ENCODE measurements at places on chromosomes 4 and X.

GRCh38 chrX:25015486-25016360 is at the start of gene ARX:
ARX (minus strand) TSS chrX:25015965; CDS start chrX:25015737, 228 bp downstream.
- DNase-seq, result no peak

GRCh38 chr4:106095408-106095807 is 200.1 kb downstream of the NPNT start:
- DNase-seq, result no peak

DNA sequence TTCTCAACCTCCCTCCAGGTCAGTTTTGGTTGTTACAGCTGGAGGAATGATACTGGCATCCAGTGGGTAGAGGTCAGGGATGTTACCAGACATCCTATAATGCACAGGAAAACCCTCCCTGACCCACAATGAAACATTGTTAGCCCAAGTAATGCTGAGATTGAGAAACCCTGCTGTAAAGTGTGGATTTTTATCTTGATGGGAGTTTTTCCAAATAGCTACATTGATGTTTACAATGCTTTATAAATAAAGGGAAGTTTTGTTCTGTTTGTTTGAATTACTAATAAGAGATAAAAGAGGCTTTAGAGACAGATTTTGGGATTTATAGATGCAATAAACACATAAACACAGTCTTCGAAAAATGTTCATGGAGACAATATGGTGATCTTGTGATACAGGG is 194.0 kb upstream of the NUDT6 start:
- no peak for DNase-seq

GRCh38 chrX:46642145-46642544 is 68.6 kb downstream of the CHST7 start:
- peak; percentile 8 for DNase-seq

GRCh38 chr4:77636902-77637301 is 31.3 kb downstream of the CXCL13 start:
- DNase-seq, result no peak

DNA sequence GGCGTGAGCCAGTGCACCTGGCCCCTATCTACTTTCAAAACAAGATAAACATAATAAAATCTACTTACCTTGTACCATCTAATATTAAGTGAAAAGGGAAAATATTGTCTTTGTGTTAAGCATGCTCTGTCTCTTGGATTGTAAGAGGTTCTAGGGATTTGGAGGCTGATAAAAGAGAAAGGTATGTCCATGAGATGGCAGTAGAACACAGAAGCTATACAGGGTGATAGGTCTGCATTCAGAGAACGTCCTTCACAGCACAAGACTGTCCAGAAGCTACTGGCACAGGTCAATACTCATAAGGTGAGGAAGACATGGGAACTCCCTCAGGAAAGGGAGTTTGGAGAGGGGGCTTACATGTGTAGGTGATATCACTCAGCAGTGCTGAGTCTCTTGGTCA is 135.5 kb downstream of the TMEM47 start:
- DNase-seq, result no peak

GRCh38 chr4:10576236-10576635 is 108.3 kb downstream of the CLNK start:
- no peak for DNase-seq

DNA sequence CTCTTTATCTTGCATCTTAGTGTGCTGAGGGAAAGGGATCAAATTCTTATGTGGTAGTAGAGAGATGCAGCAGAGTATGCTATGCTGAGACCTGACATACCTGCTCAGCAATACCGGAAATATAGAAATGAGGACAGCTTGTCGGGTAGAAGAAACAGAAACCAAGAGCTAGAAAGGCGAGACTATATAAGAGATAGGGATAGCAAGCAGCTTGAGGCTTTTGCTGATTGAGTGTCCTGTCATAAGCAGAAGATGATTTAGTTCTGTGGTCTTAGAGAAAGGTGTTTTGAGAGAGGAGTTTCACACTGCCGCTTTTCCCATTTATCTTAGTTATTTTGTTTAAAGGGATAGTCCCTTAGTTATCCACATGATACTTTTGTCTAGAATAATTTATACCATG is 31.7 kb downstream of the USP9X start:
- no peak for DNase-seq

DNA sequence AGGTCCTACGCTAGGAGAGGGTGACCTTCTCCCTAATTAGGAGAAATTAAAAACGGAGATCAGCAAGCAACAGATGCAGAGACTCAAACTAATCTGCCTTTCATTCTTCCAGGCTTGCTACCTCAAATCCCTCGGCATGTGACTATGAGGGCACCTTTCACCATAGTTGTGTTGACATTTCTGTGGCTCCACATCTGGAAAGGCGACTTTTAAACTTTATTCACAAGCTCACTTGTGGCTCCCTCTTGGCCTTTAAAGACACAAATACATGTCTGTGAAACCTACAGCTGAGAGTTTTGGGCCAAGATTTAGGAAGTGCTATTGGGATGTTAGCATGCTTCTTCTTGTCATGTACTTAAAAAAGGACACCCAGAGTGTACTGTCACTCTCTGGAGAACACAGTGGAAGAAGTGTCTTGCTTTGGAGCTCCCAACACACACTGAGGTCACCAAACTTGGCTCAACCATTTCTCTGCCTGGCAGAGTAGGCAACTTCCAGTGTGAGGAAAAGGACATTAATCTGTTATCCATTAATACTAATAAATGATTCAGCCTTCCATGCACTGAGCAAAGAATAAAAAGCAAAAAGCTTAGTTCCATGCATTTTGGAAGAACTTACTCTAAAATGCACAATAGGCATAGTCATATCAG is 60.1 kb downstream of the LDB2 start:
- DNase-seq, result no peak

DNA sequence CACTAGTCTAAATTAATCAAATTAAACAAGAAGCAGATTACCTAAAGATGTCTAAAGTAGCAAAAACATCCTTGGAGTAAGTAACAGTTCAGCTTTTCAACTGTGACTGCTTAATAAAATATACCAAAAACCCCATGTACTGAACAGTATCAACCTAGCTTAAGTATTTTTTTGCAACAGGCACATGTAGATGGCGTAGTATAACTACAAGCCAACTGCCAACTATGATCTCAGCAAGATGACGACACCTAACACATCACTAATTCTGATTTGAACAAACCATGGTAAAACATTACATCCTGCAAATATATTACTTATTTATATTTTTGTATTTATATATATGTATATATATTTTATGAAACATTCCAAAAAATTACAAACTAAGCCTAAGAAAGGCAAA is 24.5 kb downstream of the DHX15 start:
- DNase-seq, result no peak

- no peak for DNase-seq
These were observed 14.4 kb upstream of the KLHL2 start for GRCh38 chr4:165192956-165193355.
